ENCODE measurements at places on chromosomes 4 and X.

GRCh38 chrX:42465821-42466220, 312.1 kb downstream of the PPP1R2C start:
- no peak for DNase-seq

DNA sequence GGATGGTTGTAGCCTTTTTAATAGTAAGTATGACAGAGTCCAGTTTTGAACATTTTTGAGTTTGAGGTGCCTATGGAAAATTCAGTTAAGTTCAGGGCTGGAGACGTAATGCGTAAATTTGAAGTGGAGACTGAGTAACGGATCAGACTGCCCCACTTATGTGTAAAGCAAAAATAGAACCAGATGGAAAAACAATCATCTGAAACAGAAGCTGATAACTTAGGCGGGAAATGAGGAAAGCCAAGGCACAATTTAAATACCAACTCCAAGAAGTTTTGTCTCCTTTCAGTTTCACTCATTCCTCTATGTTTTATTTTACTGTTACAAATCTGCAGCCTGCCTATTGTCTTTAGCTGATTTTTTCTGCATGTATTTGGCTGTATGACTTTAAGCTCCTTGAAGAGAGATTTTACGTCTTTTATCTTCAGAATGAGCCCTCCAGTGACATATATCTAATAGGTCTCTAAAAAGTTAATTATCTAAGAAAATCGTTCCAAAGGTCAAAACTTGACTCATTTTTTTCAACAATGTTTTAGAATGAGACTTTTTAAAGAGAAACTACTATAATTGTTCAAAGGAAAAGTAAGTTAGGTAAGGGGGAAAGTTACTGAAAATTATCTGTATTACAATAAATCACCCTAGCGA, 1.1 kb downstream of the SGCB start:
- peak; percentile 30 for DNase-seq

GRCh38 chrX:19604375-19604774, 89.1 kb upstream of the MAP3K15 start:
- DNase-seq, result no peak

DNA sequence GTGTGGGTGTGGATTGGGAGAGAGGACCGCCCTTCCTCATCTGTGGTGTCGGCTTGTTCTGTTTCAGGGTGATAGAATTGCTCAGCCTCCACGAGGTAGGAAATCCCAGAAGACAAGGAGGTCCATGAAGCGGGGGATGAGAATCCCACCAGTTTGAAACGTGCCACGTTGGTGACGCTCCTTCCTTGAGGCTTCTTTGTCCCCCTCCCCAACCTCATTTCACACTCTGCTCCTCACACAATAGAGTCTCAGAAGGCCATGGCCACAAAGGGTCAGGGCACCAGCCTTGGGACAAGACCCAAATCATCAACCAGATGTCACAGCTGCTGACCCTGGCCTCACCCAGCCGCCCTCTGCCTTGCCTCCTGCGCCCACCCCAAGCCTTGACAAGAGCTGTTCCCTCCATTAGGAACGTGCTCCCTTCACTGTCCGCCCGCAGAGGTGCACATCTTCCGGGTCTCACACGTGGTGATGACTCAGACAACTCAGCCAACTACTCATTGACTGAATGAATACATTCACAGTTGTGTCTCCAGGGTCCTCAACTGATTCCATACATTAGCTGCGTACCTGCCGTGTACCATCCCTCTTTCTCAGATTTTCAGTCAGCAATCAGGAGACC, 18.3 kb downstream of the BLOC1S4 start:
- no peak for DNase-seq

DNA sequence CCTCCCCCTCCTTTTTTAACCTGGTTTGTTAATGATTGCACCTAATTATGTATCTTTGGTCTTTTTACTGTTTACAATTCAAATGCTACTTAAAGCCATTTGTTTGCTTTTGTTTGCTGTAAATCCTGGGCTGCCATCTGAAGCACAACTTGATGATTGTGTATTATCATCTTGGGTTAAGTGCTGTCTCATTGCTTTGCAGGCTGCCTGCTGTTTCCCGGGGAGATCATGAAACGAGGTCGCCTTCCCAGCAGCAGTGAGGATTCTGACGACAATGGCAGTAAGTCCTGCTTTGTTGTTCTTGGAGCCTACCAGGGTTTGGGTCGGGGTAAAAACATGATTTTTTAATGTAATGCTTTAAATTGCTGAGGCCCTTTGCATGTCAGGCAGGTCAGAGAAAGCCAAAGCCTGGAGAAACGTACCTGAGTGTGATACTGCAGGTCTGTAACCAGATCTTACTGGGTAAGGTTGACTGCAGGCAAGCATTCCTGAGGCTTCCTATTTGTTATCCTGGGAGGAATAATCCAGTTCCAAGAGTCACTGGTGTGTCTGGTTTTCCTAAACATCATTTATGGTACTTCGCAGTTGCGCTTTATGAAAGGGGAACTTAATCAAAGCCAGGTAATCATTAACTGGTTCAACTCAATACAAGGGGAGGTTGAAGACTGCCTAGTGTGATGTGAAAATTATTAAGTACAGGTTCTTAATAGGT, 22.2 kb downstream of the JADE1 start:
- peak; percentile 68 for DNase-seq

DNA sequence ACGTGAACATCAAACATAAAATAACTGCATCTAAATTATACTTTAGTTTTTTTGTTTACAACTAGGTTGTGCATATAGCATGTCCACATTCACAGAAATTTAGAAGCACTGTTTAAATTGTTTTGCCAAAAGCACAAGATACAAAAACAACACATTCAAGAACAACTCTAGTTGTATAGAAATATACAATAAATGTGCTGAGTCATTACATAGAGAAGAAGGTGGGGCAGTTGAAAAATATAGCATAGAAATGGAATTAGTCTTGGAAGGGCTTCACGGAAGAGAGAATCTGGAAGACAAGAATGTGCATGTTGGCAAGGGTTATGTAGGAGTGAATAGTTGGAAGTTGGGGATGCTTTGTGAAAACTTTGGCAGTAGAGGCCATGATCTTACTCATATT, 239.0 kb upstream of the GLRA2 start:
- no peak for DNase-seq

- DNase-seq, result peak; percentile 76
Observed at GRCh38 chr4:42396752-42397634, at the start of gene SHISA3. SHISA3 (plus strand) TSS chr4:42397488; CDS start chr4:42398057, 569 bp downstream.

GRCh38 chr4:569958-570667, 6.0 kb downstream of the TMEM271 start:
- no peak for DNase-seq

GRCh38 chrX:1072637-1073377, 139.6 kb downstream of the CRLF2 start:
- peak; percentile 65 for DNase-seq

GRCh38 chr4:78667764-78668163, 108.4 kb upstream of the BMP2K start:
- DNase-seq, result no peak

DNA sequence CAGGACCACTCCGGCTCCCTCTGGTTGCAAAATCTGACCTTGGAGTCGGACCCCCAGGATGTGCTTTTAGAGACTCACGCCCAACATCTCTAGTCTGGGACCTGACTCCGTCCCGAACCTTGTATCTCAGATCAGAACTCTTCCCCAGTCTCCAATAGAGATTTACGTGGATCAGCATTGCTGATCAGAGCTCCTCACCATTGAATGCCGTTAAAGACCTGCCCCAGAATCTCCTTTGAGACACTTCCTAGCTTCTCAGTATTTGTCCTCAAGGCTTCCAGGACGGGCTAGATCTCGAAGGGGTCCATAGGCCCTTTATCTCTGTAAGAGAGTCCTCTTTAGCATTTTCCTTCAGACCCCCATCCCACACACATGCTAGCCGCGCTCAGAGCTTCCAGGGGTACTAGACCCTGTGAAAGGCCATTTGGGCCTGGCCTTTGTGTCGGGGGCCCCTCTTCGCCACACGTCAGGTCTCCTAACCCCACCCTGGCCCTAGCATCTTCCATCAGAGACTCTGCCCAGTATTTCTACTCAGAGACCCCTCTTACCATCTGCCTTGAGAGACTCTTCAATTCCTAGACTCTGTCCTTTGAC, 662 bp downstream of the UBA1 start:
- DNase-seq, result no peak
